Ureter (tissue), 1 donor: ENCODE measurements at places on chromosomes 2 and 18. TPM values are rescaled to one million over a fixed set of nuclear protein-coding genes. Genes with fewer than 3 reads are reported as not detected.

Gene SLC5A6
- total RNA-seq, result 42.1 TPM

Gene ADGRF3
- 0.89 TPM for total RNA-seq

Gene DOK6
- 4.9 TPM for total RNA-seq

Gene EFR3B
- total RNA-seq, result 1.0 TPM

Gene M1AP
- 1.4 TPM for total RNA-seq

Gene ALS2
- 16.5 TPM for total RNA-seq

Gene C1GALT1C1L
- 0.99 TPM for total RNA-seq

Gene CFAP65
- not detected for total RNA-seq

Gene SRD5A2
- total RNA-seq, result 0.65 TPM

Gene CDH2
- total RNA-seq, result 0.16 TPM

Gene GPR17
- total RNA-seq, result not detected

Gene MYO7B
- 0.78 TPM for total RNA-seq

Gene SERPINB12
- total RNA-seq, result not detected

Gene INO80B
- total RNA-seq, result 55.9 TPM

Gene ANKRD62
- total RNA-seq, result not detected

Gene ATP8B1
- total RNA-seq, result 171 TPM

Gene LIMS4
- 1.6 TPM for total RNA-seq

Gene MAPK4
- 14.3 TPM for total RNA-seq

Gene ALPI
- not detected for total RNA-seq

Gene ONECUT2
- total RNA-seq, result 0.03 TPM

Gene CYP1B1
- 12.3 TPM for total RNA-seq

Gene CXCR4
- total RNA-seq, result 23.2 TPM

Gene ESPNL
- 2.4 TPM for total RNA-seq

Gene CPSF3
- total RNA-seq, result 33.2 TPM

Gene HAAO
- total RNA-seq, result 14.1 TPM

Gene C2orf81
- total RNA-seq, result 5.5 TPM

Gene CYP27C1
- total RNA-seq, result 0.73 TPM

Gene DIPK1C
- total RNA-seq, result not detected

Gene STPG4
- total RNA-seq, result not detected

Gene CRYGD
- total RNA-seq, result not detected

Gene SLC16A14
- 9.2 TPM for total RNA-seq

Gene PSMA8
- total RNA-seq, result not detected

Gene SCG2
- 0.39 TPM for total RNA-seq

Gene BOLL
- not detected for total RNA-seq

Gene TLK1
- 69.6 TPM for total RNA-seq

Gene PECR
- total RNA-seq, result 6.3 TPM

Gene HDHD2
- 46.9 TPM for total RNA-seq

Gene NEU2
- total RNA-seq, result not detected

Gene UGT1A8
- 4.4 TPM for total RNA-seq

Gene CHRNG
- total RNA-seq, result not detected

Gene KRTCAP3
- total RNA-seq, result 52.9 TPM

Gene ATP6V1B1
- total RNA-seq, result 2.4 TPM

Gene PFN4
- total RNA-seq, result 1.2 TPM

Gene ZBTB7C
- 72.1 TPM for total RNA-seq

Gene SYT4
- not detected for total RNA-seq

Gene CCDC85A
- total RNA-seq, result 1.5 TPM

Gene PAX8
- 160 TPM for total RNA-seq
